ENCODE measurements at places on chromosomes 7 and 10.

- no peak for DNase-seq
These were observed 159.3 kb downstream of the LCOR start for GRCh38 chr10:96991313-96991841.

GRCh38 chr7:71255537-71256178, 123.7 kb downstream of the GALNT17 start:
- no peak for DNase-seq

DNA sequence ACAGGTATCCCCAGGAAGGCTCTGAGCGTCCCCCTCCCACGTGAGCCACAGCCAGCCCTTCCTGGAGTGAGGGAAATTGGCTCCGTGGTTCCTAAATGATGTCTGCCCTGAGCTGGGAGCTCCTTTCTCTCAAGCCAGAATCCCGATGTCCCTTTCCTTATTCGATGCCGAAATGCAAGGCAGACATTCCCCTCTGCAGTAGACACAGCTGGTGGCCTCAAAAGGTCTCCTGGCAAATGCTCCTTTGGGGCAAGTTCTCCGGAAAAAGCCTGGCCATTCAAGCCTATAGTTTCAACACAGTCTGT, 98.9 kb downstream of the HIP1 start:
- no peak for DNase-seq

DNA sequence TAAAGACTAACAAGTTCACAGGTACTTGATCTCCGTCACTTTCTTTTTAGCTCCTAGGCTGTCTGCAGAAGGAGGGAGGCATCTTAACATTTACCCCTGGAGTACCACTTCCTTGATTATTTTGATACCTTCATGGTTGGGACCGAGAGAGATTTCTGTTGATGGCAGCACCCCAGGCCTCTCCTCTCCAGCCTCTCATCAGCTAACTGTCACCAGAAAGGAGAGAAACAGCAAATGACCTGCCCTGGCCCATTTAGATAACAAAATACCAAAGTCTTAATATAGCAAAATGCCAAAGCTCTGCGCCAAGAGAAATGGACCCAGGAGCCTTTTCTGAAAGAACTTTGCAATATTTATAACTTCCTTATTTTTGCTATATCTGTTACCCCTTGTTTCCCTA, 30.0 kb upstream of the KLHL7 start:
- no peak for DNase-seq

DNA sequence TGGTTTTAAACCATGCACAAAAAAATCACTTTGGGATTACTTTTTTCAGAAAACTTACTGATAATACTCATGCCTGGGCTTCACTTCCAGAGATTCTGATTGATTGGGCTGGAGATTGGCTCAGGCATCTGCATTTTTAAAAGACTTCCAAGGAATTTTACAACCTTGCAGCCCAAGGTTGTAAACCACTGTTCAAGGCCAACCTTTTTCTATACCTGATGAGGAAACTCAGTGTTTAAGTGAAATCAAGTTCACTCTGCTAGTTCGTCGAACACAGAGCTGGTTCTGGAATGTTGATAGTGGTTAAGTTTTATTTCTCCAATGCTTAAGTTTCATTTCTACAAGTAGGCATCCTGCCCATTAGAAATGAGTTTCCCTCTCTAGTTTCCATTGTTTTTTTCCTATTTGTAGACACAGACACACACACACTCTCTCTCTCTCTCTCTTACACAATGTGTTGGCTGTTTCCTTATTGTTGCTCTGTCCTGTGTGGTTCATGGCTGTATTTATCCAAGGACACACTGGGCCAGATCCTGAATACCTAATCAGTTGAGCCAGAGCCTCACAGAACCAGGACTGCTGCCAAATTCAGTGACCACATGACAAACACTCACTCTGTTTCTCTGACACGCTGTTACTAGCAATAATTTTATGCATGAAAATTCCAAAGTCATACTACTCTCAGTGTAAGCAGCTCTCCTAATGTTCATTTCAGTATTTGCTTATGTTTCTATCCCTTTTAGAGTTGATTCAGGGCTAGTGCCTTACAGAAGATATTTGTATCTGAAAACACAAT, 3.7 kb upstream of the IFIT1B start:
- DNase-seq = no peak

- DNase-seq = no peak
These were observed 122.5 kb downstream of the OAT start for GRCh38 chr10:124296121-124296812.

DNA sequence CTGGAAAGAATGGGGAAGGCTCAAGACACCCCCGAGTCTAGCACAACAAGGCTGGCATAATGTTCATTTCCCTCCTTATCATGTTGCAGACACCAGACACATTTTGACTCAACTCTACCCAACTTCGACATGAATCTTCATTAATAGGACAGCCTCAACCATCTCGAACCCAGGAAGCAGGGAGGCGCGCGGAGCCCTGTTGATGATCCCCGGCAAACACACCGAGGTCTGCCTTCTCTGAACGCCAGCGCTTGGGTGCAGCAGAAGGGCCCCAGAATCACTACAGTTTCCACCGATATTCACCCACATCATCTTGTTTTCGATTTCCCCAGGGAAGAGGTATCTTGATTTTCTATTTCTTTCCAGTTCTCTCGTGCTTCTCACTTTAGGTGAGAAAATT, 563.6 kb downstream of the TCERG1L start:
- peak; percentile 3 for DNase-seq

DNA sequence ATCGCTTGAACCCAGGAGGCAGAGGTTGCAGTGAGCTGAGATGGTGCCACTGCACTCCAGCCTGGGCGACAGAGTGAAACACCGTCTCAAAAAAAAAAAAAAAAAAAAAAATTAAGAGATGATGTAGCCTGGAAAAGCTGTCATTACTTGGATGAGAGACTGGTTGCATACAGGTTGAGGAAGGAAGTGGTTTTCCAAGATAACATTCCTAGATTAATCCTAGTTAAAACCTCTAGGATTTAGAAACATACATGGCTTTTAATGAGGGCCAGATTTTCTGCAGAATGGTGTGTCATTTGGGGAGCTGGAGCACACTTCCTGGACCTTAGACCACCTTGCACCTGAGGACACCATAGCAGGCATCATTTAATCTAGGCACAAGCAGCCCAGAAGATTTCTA, 17.8 kb downstream of the VWA2 start:
- no peak for DNase-seq

DNA sequence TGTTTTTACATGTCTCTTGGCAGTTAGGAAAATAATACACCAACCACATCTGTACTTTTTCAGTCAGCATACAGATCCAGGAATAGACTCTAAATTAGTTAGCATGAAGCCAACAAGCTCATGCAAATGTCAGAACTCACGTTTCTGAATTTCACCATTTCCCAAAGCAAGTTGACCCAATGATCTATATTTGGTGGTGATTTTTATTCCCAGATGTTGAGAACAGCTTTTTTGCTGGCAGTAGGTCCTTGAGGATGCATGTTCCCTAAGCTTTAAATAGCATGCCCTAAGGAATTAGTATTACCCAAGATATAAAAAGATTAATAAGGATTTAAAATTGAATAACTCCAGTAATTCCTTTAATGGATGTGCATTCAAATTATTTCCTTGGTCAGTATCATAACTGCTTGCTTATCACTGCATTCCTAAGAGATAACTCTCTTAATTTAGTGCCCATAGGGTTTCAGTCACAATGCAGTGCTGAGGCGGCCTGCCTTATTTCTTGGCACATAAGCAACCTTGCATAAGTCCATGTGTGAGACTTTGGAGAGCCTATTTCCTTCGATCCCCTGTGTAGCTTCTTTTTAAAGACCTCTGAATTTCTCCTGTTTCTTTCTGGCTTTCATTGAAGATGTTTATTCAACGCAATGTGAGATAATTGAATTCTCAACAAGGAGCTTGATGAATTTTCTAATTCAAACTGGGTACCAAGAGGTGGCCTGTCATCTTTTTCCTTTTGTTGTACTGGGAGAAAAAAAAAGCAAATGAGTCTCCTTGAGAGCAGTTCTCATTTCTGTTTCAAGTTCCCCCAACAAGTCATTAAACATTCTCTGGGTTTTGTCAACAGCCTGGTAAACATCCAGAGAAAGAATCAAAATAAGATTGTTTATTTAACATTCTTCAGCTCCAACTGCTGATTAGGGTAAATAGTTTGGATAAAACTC, 135.3 kb upstream of the MEOX2 start:
- DNase-seq = no peak

DNA sequence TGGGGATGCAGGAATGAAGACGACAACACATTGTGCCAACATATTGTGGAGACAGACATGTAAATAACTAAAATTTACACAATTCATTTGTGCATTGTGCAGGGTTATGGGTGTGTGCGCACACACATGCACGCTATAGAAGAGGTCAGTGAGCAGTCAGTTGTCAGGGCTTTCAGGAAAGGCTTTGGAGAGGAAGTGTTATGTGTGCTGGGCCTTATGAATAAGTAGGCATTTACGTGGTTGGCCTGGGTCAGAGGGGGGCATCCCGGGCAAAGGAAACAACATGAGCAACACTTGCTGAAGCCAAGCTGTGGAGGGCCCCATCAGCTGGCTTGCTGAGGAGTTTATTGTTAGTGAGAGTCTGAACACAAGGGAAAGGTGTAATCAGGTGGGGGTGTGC, 4.1 kb downstream of the PRXL2A start:
- no peak for DNase-seq

GRCh38 chr10:91689731-91690168, 56.9 kb upstream of the PPP1R3C start:
- DNase-seq = no peak

GRCh38 chr7:98423043-98423442, 22.2 kb upstream of the BAIAP2L1 start:
- DNase-seq = no peak

DNA sequence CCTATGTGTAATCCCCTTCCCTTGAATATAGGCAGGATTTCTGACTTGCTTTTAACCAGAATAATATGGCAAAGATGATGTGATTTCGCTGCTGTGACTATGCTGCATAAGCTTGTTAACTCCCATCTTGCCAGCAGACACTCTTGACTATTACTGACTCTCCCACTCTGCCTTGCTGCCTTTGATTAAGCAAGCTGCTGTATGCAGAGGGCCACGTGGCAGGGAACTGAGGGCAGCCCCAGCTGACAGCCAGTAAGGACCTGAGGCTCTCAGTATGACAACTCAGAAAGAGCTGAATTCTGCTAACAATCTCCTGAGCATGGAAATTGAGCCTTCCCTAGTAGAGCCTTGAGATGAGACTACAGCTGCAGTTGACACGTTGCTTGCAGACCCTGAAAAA, 279.4 kb upstream of the CACNA2D1 start:
- no peak for DNase-seq

DNA sequence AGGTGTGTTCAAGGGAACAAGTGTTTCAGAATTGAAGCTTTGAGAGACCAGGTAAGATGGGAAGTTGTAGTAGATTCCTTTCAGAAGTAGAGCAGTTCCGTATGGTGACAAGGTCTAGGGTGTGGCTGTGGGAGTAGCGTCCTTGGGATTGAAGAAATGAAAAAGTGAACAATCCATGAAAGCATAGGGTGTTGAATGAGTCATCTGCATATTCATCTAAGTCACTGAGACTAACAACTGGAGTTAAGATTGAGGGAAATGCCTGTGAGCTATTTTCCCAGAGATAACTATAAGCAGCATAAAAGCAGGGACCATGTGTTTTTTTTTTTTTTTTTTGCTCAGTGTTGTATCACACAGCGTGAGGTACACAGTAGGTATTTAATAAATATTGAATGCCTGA, 134.8 kb downstream of the PHTF2 start:
- DNase-seq = no peak

DNA sequence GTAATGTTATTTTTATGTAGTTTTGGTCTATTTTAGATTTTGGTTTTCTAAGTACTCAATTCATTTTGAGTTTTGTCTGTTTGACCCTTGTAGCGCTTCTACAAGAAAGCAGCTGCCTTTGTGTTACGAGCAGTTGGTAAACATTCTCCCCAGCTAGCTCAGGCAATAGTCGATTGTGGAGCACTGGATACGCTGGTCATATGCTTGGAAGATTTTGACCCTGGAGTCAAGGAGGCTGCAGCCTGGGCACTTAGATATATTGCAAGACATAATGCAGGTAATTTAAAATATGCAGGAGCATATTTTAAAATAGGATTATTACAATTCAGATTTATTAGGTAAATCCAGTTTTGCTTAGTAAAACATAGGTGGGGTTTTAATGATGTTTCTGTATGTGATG, 23.1 kb downstream of the SPAG6 start:
- DNase-seq = no peak

- no peak for DNase-seq
These were observed 61.0 kb downstream of the NRP1 start for GRCh38 chr10:33273295-33274002.

GRCh38 chr7:142760071-142760642, 10.6 kb upstream of the PRSS2 start:
- peak; percentile 16 for DNase-seq

- DNase-seq = no peak
These were observed 63.0 kb downstream of the RALA start for GRCh38 chr7:39686261-39686924.

DNA sequence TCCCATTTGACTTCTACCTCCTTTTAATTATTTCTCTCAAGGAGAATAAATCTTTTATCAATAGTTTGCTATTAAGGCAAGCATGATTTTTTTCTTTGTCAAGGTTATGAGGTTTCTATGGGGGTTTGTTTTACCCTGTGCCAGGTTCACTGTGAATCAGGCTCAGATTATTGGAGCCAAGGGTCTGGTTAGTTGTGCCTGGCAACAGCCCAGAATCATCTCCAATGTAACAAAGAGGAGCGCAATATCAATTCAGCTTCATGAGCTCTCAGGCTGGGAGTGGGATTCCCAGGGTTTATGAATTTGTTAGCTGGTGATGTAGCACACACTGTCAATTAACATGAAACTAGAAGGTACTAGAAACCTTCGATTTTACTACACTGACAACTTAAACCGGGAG, 73.2 kb downstream of the AASS start:
- DNase-seq = no peak

DNA sequence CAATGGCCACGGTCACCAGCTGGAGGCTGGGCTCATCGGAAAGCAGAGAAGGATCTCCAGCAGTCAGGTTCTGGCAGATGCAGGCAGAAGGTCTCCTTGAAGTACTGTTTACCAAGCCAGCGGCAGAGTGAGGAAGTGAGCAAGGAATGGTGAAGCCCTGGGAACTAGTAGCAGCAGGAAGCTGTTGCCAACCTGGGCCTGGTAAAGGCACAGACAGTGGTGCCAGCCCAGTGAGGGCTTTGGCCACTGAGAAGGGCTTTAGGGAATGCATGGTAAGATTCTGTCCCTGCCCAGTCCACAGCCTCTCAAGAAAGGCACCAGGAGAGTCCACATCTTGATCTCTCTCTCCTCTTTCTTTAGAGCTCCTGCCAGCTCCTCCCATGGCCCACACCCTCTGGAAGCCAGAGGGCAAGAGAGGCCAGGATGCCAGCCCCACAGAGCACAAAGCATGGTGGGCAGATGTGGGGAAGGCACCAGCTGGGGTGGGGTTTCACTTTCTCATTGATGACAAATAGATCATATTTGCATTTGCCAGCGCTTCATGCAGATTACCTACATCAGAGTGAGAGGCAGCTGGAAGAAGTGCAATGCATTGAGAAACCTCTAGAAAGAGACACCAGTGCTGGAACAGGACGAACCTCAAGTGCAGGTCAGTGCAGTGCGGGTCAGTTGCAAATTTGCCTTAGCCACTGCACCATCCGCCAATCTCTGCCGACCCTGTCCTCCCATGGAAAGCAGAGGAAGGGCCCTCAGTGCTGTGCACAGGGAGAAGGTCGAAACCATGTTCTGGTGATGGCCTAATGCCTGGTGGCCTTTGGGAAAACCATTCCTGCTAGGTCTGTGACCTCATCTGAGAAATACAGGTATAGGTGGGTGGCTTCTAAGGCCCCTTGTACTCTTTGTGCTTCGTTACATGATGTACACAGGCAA, 667.8 kb upstream of the MKI67 start:
- no peak for DNase-seq
